ENCODE measurements at places on chromosomes 6 and 20.

GRCh38 chr20:23445596-23446217 is 6.2 kb downstream of the CSTL1 start:
- no peak for DNase-seq

DNA sequence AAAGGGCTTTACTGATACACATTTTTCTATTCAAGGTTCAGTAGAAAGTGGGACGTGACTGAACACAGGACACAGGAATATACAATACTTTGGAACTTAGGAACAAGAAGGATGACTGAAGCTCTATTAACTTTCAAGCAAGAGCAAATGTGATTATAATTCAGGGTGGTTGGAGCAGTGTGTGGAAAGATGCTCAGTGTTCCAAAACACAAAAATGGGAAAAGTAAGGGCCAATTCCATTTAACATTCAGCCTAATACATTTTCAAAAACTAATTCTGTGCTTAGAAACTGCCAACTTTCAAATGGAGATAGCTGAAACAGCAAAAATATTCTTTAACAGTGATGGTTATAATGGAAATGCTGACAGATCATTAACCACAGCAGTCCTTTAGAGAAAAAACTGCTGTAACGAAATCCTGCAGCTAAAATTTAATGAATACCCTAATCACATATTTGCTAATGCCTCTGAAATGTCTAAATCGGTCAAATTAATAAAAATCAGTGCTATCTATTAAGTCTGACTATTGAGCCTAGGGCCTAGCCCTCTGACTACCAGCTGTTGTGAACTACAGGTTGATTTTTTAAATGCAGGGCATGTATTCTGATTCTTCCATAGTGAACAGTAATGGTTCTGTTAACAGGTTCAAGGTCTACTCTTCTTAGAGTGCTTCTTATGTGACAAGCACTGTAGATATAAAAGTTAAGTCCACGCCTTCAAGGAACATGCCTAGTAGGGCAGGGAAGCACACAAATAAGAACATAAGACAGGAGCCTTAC is 45.9 kb downstream of the RARS2 start:
- no peak for DNase-seq

DNA sequence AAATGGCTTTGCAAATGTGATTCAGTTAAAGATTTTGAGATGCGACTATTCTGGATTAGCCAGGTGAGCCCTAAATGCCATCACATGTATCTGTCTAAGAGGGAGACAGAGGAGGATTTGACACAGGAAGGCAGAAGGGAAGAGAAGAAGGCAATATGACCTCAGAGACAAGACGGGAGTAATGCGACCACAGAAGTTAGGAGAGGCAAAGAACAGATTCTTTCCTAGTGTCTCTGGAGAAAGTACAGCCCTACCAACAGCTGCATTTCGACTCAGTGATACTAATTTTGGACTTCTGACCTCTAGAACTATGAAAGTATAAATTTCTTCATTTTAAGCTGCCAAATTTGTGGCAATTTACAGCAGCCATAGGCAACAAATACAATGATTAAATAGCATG is 24.2 kb upstream of the TPD52L1 start:
- no peak for DNase-seq

DNA sequence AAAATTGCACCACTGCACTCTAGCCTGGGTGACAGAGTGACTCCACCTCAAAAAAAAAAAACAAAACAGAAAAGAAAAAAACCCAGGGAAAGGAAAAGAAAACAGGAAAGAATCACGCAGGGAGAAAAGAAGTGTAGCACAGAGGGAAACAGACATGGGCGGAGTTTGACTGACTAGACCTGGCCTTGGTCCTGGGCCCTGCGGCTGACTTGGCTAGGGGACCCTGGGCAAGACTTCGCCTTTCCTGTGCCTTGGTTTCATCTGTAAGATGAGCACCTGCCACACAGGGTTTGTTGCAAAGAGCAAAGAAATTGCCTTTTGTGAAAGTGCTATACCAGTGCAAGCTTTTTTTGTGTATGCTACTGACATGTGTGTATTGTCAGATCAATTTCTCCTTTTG is 71.3 kb upstream of the KCNG1 start:
- no peak for DNase-seq

DNA sequence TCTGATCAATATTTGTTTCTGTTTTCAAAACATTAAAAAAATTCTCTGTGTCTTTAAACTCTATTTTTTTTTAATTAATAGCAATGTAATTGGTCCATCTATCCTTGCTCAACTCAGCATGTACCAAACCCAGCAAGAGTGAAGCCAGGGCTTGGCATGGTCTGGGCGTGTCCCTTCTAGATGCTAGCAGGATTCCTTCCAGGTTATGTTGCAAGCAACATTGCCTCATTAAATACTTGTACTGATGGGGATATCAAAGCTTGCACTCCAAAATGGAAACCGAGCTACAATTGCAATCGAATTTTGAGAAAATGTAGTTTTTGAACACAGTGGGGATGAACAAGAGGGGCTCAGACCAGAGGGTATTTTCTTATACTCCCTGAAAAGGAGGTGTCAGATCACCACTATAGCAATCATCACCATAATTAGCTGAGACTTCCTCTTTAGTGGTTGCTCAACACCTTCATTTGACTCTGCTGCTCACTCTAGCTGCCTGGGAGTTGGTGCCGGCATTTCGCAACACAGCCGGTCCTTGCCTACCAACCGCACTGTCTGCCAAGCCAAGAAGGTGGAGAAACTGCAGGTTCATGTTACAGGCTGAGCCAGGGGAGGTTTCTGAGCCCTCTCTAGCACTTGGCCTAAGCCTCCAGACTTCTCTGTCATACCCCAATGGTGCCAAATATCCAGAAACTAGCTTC is 67.8 kb upstream of the RALGAPA2 start:
- DNase-seq: no peak

DNA sequence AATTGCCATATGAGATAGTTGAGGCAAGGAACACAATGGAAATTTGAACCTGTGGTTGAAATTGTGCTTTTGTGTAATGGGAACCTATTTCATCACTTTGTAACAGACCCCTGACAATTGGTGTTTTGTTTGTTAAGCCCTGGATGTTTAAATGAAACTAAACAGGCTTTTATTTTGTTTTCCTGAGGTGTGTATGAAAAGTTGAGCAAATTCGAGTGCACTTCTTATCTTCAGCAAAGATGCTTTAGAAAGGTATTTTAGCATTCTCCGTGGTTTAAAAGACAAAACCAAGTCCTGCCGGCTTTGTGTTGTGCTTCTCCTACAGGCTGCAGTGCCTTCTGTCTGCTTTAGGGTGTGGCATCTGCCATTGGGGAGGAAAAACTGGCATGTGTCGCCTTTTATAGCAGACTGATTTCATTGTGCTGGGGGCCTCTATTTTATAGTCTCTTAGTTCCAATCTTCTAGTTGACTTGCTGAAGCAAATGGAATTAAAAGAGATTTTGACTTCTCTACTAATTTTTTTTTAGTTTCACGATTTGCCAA is 2.2 kb upstream of the ARID1B start:
- no peak for DNase-seq
